ENCODE measurements at places on chromosomes 16 and 17. TPM values are rescaled to one million over a fixed set of nuclear protein-coding genes. Genes with fewer than 3 reads are reported as not detected.

Gene CD68
- total RNA-seq = 11.6 TPM

GRCh38 chr17:824378-824777 lies 42.2 kb downstream of the MRM3 start:
- DNase-seq = no peak

DNA sequence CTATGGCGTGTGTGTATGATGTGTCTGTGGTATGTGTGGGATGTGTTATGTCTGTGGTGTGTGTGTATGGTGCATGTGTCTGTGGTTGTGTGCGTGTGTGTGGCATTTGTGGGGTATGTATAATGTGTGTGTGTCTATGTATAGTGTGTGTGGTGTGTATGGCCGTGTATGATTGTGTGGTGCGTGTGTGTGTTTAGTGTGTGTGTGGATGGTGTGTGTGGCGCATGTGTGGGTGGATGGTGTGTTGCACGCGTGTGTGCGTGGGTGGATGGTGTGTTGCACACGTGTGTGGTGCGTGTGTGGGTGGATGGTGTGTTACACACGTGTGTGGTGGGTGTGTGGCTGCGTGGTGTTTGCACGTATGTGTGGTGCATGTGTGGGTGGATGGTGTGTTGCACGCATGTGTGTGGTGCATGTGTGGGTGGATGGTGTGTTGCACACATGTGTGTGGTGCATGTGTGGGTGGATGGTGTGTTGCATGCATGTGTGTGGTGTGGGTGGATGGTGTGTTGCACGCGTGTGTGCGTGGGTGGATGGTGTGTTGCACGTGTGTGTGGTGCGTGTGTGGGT lies 5.6 kb upstream of the SLC38A10 start:
- DNase-seq = no peak

DNA sequence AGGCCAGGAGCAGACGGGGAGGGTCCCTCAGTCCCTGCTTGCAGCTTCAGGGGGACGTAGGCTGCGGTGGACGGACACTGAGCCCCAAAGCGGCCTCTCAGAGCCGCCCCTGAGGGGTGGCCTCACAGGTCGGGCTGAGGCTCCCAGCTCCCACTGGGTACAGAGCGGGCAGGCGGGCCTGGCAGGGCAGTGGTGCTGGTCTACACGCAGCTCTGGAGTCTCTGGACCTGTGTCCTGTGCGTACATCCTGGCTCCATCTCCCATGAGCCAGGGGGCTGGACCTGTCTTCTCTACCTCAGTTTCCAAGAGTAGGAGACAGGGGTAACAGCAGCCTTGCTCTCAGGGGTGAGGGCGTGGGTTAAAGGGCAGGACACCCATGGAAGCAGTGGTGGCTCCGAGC lies 1.7 kb downstream of the DPEP1 start:
- DNase-seq = no peak

DNA sequence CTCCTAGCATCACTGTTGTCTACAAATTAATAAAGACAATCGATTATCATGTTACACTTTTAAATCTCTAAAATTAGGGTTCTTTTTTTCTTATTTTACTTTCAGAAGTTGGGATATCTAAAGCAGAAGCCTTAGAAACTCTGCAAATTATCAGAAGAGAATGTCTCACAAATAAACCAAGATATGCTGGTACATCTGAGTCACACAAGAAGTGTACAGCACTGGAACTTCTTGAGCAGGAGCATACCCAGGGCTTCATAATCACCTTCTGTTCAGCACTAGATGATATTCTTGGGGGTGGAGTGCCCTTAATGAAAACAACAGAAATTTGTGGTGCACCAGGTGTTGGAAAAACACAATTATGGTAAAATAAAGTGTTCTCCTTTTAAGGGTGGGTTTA lies 2.4 kb downstream of the RAD51C start:
- DNase-seq = no peak

Gene WNT3
- total RNA-seq = not detected

DNA sequence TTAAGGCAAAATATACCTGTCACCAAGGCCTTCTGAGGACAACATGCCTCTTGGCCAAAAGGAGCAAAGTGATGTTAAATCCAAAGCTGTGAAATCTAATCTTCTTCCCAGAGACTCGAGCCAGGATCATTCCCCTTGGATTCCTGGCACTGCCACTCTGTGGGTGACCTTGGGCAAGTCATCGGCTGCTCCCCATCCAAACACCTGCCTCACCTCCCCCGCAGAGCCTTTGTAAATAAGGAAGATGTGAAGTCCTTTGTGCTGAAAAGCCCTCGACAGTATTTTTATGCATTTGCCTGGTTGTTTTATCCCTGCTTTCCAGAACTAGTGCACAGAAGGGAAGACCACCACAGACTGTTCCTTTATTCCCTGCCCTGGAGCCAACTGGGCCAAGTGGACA lies 5.4 kb upstream of the CEP295NL start:
- no peak for DNase-seq

- peak; percentile 25 for DNase-seq
These were observed 3.8 kb downstream of the ARHGDIA start for GRCh38 chr17:81867170-81867990.

GRCh38 chr16:61413021-61413420 lies 623.2 kb downstream of the CDH8 start:
- no peak for DNase-seq

- no peak for DNase-seq
These were observed 92.9 kb downstream of the PCTP start for GRCh38 chr17:55843785-55844184.

GRCh38 chr16:3589441-3589921 lies 12.3 kb upstream of the NLRC3 start:
- DNase-seq = no peak

Gene DOK4
- 5.0 TPM for total RNA-seq

Gene MSLN
- not detected for total RNA-seq

GRCh38 chr17:36089888-36090836 lies at the start of gene CCL3:
TSS of gene CCL3 (minus strand) at chr17:36090143. CDS start at chr17:36090058, 85 bp downstream.
- peak; percentile 54 for DNase-seq

- DNase-seq = no peak
These were observed 308.7 kb downstream of the SEC14L1 start for GRCh38 chr17:77449373-77449907.

- no peak for DNase-seq
These were observed 23.5 kb downstream of the TRIM25 start for GRCh38 chr17:56890390-56890789.

Gene OR3A3
- total RNA-seq = not detected

Gene SOX9
- total RNA-seq = not detected

GRCh38 chr17:48487221-48487620 lies 43.6 kb downstream of the HOXB1 start:
- DNase-seq = no peak

Gene YBX2
- total RNA-seq = 0.45 TPM

GRCh38 chr17:66782851-66783250 lies 52.1 kb upstream of the CACNG5 start:
- no peak for DNase-seq

- DNase-seq = no peak
These were observed 53.7 kb upstream of the RPL38 start for GRCh38 chr17:74149597-74150427.
